Neural cell (in vitro differentiated cells): ENCODE measurements at places on chromosomes 2 and 18. TPM values are rescaled to one million over a fixed set of nuclear protein-coding genes. Genes with fewer than 3 reads are reported as not detected.

The CCDC141 gene
- 0.27 and 0.34 TPM in 2 replicates for polyA plus RNA-seq

The CFAP65 gene
- 1.1 and 1.7 TPM in 2 replicates for polyA plus RNA-seq

The CROCC2 gene
- polyA plus RNA-seq: 0.09 TPM in 1 of 2 replicates, not detected in the other

The CTLA4 gene
- not detected in 2 replicates for polyA plus RNA-seq

The GKN2 gene
- not detected in 2 replicates for polyA plus RNA-seq
